Stimulated activated CD4-positive, alpha-beta T cell treated with anti-CD3 and anti-CD28 coated beads, Interleukin-1b, Interleukin-23, amount 100 ng/mL, for 24 hours (primary cell): ENCODE measurements at places on chromosomes 6 and 20.

- no peak for DNase-seq
Observed at GRCh38 chr6:123604067-123604466, 32.7 kb downstream of the TRDN start.

DNA sequence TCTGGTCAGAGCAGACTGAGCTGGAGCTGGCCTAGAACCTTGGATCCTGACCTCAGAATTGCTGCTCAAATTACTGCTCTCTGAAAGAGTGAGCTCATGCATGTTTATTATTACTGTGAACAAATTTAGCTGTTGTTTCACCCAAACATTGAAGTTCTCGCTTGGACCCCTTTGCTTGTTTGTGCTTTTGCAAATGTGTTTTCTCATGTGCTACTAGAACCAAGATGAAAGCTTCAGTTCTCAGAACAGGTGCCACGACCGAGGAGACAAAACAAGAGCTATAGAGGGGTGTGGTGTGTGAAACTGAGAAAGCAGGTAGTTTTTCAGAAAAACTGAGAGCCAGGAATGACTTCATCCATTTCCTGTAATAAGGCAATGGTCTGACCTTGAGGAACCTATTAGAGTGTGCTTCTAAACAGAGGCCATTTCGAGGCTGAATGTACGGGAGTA, 50.0 kb upstream of the ESR1 start:
- no peak for DNase-seq

- no peak for DNase-seq
Observed at GRCh38 chr20:39206899-39207564, 244.9 kb downstream of the DHX35 start.

DNA sequence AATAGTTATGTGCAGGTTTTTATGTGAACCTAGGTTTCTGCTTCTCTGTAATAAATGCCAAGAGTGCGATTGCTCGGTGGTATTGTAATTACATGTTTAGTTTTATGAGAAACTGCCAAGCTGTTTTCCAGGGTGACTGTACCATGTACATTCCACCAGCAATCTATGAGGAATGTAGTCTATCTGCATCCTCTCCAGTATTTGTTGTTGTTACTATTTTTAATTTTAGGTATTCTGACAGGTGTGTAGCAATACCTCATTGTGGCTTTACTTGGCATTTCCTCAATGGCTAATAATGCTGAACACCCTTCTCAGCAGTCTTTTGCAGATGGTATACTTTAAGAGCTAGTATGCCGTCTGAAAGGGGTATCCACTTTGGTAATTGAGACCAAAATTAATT, 142.1 kb downstream of the BMP2 start:
- no peak for DNase-seq

DNA sequence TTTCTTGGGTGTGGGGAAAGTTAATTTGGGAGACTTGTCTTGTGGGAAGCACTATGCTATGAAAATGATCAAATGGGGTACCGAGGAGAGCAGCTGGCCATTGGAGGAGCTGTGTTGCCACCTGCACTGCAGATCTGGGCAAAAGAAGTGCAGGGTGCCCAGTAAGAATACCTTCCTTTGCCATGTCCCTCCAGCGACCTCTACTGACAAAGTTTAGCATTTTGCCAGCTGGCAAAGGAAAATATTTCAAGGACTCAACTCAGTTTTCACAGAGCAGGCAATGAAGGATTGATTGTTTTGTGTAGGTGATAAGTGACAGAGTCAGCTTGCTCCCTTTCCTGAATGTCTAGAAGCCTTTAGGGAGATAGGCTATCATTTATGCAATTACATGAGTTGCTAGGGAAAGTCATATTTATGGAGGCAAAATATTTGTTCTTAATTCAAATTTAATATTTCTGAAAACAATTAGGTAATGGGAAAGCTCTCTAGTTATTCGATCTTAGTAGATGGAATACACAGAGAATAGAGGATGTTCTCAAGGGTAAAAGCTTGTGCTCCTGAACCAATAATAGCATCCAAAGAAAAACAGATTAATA, 118.4 kb downstream of the FARS2 start:
- no peak for DNase-seq

- no peak for DNase-seq
Observed at GRCh38 chr6:7673063-7673536, 52.8 kb upstream of the BMP6 start.

DNA sequence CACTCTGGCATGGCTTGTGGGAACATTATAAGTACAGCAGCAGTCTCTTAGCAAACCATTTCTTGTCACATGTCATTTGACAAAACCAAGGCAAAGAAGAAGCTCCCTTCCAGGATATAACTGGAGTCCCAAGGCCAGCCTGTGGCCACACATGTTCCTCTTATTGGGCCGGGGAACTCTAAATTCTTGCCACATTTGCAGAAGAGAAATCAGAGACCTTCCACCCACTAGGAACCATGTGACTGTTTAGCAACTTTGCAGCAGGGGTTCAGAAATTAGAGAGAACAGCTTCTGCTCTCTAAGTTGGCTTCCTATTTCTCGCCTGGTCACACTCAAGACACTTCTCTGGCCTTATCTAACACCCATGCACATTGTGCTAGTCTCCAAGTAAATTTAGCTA, 20.4 kb upstream of the MEP1A start:
- DNase-seq = no peak

GRCh38 chr6:39430871-39431523, 108.5 kb upstream of the KCNK16 start:
- no peak for DNase-seq

- no peak for DNase-seq
Observed at GRCh38 chr6:84633771-84634170, 130.6 kb downstream of the TBX18 start.
